Lung (tissue), 17 donors: ENCODE measurements at places on chromosomes 4 and X. TPM values are rescaled to one million over a fixed set of nuclear protein-coding genes. Genes with fewer than 3 reads are reported as not detected.
A peak's percentile ranks its signal among the peaks of the same experiment; 100 is the strongest.

DNA sequence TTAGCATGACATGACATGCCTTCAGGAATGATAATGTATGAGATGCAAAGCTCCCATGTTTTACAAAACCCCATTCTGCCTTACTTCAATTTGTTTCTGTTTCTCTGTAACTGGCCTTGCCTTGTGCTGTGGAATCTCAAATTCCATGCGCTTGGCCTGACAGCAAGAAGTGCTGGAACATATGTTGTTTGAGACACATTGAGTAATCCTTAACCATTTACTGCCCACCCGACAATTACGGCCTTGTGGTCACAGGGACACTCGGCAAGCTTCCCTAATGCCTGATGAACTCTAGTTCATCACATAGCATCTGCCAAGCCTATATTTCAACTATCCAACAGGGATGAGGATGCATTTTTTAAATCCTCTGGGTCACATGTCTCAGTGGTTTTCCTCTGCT is 226.4 kb upstream of the CASK start:
- peaks cover 3% of the 10 kb centered on the region for H3K4me1 ChIP-seq
- DNase-seq = peak; percentile 34
- H3K36me3 ChIP-seq = no peaks in the 10 kb centered on the region
- H3K27me3 ChIP-seq = no peaks in the 10 kb centered on the region
- no peak overlapping the region for H3K27ac ChIP-seq

DNA sequence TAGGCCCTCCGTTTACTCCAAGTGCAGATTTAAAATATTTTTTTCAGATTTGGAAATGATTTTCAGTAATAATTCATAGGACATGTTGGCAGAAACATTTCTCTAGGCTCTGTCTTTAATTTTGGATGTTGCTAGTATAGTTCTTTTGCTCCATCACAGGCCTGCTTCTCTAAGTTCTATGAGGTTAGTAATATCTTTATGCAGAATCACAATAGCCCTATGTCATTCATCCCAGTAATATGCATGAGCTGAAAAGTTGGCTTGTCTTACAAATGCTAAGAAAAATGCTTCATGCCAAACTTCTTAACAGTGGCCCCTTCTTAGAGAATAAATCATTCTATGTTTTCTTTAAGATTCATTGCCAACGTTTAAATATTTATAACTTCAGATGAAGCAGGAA is 148.3 kb upstream of the TLL1 start:
- no peaks in the 10 kb centered on the region for H3K4me1 ChIP-seq
- no peak for DNase-seq
- no peak overlapping the region for H3K4me3 ChIP-seq
- no peak overlapping the region for H3K27ac ChIP-seq

DNA sequence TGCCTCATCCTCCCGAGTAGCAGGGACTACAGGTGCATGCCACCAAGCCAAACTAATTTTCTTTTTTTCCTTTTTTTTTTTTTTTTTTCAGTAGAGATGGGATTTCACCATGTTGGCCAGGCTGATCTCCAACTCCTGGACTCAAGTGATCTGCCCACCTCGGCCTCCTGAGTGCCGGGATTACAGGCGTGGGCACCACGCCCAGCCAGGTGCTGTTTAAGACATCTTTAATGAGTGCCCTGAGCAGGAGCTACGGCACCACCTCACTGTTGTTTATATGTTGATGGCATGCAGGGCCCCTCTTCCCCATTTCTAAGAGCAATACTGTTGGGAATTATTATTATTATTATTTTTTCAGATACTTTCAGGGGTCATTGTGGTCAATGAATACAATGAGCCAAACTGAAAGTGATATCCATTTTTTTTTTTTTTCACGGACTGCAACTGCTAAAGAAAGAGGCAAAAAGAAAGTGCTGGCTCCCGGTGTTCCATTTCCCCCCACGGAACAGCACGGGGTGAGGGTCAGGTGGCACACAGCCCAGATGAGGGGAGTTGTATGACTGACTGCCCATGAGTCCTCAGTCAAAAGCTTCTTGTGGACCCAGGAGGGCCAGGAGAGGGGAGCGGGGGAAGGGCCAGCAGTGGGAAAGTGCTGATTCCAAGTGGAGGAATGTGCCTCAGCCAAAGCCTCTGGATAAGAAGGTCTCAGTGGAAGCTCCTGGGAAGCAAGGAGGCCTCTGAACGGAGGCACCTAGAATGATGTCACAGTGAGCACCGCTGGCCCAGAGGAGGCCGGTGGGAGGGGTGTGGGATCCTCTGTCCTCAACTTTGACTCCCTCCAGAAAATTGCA is 101.8 kb upstream of the HPF1 start:
- H3K36me3 ChIP-seq = no peaks in the 10 kb centered on the region
- DNase-seq = no peak
- no peak overlapping the region for H3K4me3 ChIP-seq

DNA sequence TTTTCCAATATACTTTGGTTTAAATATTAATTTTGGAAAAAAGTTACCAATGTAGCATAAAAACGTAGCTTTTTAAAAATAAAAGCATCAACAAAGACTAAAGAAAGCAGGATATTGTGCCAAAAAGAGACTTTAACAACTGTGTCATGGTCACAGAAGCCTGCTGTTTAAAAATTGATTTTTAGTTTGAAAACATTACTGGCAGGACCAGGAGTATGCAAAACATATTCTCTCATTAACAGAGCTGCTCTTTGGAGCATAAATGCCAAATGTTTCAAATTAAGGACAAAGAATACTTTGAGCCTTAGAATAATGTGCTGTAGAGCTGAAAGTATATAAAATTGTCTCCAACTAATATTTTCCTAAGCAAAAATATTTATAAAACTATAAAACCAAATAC is 279.0 kb downstream of the ARAP2 start:
- H3K27me3 ChIP-seq = no peaks in the 10 kb centered on the region
- H3K36me3 ChIP-seq = no peaks in the 10 kb centered on the region
- no peaks in the 10 kb centered on the region for H3K4me1 ChIP-seq
- DNase-seq = no peak

DNA sequence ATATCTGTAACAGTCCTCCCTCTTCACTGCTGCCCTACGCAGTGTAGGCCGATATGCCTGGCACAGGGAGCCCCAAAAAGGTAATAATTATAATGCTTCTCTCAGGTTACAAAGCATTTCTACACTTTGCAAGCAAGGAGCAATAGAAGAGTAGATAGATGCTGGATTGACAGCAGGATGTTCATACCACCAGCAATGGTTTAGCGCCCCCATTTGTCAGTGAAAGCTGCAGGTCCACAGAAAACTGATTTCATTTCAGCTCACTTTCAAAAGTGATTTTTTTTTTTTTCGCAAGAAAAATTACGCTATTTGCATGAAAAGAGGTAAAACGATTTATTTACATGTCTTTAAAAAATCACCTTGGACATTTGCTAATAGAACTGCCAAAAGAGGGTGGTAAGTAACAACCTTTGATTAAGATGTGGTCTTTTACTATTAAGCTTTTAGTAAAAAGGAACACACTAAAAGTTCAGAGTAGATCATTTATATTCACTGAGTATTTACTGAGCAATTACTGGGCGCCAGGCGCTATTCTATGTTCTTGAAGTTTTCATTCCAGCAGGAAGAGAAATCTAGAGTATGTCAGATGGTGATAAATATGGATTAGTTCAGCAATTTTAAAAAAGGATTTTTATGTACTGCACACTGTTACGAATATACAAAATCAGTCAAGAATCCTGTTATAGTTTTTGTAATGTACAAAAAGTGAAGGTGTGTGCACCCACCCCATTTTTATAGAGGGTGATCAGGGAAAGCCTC is 34.4 kb downstream of the HPF1 start:
- no peak overlapping the region for H3K27ac ChIP-seq
- peak; percentile 26 for DNase-seq
- H3K36me3 ChIP-seq = no peaks in the 10 kb centered on the region

DNA sequence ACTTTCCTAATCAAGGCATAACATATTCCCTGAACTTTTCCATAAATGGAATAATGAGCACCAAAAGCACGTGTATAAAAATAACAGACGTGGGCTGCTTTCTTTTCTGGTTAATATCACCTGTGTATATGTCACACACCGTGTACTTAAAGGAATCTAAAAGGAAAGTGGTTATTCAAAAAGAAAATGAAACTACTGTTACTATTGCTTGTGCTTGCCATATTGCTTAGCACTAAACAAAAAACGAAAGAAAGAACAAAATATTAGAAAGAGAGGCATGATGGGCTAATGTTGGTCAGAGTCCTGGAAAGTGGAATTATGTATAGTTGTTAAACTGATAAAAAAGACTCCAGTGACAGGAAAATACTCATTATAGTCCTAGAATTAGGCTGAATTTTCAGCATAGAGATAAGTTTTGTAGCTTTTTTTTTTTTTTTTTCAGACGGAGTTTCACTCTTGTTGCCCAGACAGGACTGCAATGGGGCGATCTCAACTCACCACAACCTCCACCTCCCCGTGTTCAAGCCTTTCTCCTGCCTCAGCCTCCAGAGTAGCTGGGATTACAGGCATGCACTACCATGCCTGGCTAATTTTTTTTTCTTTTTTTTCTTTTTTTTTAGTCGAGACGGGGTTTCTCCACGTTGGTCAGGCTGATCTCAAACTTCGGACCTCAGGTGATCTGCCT is 123.2 kb downstream of the PABPC4L start:
- H3K4me1 ChIP-seq = no peaks in the 10 kb centered on the region
- no peak for DNase-seq
- no peaks in the 10 kb centered on the region for H3K27me3 ChIP-seq
- H3K36me3 ChIP-seq = no peaks in the 10 kb centered on the region

DNA sequence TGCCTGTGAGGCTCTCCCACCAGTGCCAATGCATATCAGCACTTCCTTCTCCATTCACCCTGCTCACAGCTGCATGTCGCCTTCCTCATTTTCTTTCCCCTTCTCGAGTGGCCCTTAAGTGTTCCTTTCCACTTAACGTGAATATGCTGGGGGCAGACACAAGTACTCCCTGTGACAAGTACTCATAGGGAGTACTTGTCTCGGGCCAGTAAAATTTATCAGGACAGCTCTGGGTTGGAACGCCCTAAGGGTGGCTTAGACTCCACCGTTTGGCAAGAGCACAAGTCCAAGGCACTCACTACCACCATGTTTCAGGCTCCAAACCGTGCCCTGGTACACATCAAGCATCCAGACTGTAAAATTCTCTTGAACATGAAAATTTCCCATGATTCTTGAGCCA is 3.9 kb upstream of the LDOC1 start:
- no peaks in the 10 kb centered on the region for H3K36me3 ChIP-seq
- H3K4me1 ChIP-seq = peaks cover 3% of the 10 kb centered on the region
- no peak overlapping the region for H3K4me3 ChIP-seq
- no peak for DNase-seq
- peaks cover 3% of the 10 kb centered on the region for H3K27me3 ChIP-seq
- no peak overlapping the region for H3K27ac ChIP-seq

GRCh38 chr4:168877511-168878491 is 132.3 kb downstream of the CBR4 start:
- H3K4me1 ChIP-seq = no peaks in the 10 kb centered on the region
- peak; percentile 72 for DNase-seq
- H3K27ac ChIP-seq = peak overlapping the region; percentile 74
- H3K27me3 ChIP-seq = no peaks in the 10 kb centered on the region
- peaks cover 19% of the 10 kb centered on the region for H3K36me3 ChIP-seq

GRCh38 chr4:2401610-2401983 is 16.8 kb downstream of the ZFYVE28 start:
- H3K4me1 ChIP-seq = no peaks in the 10 kb centered on the region
- peaks cover 27% of the 10 kb centered on the region for H3K27me3 ChIP-seq
- H3K27ac ChIP-seq = no peak overlapping the region

DNA sequence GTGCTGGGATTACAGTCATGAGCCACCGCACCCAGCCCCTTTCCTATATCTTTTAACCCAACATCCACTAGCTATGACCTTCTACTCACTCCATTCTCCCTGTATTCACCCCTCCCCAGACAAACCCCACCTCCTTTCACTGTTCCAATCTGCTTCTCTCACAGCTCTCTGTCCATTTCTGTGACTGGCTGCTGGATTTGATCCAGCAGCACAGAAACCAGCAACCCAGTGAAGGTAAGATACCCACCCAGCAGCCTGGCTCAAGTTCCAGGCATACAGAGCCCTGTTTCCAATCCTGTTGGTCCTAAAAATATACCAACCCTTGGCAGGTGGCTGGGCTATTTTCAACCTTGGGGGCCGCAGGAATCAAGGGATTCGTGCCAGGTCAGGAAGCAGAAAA is 56.9 kb upstream of the SMIM10 start:
- H3K27me3 ChIP-seq = no peaks in the 10 kb centered on the region
- H3K36me3 ChIP-seq = no peaks in the 10 kb centered on the region
- no peaks in the 10 kb centered on the region for H3K4me1 ChIP-seq
- peak overlapping the region; percentile 65 for H3K27ac ChIP-seq

DNA sequence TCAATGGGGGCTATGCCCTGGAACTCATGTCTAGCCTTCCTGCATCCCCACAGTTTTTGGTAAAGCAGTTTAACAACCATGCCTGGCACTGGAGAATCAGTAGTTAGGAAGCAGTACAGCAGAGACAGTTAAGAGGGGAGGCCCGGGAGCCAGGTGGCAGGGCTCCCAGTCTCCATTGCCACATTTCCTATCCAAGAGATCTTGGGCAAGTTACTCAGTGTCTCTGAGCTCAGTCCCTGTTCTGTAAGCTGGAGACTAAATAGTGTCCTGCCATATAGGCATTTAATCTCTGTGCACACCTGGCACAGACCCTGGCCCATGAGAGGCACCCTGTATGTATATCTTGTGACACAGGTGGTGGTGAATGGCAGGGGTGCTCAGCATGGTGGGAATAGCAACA is 156.1 kb upstream of the EOLA2 start:
- no peaks in the 10 kb centered on the region for H3K27me3 ChIP-seq
- DNase-seq = no peak
- no peaks in the 10 kb centered on the region for H3K36me3 ChIP-seq
- H3K4me3 ChIP-seq = no peak overlapping the region

- H3K27me3 ChIP-seq = no peaks in the 10 kb centered on the region
- H3K4me3 ChIP-seq = no peak overlapping the region
- H3K36me3 ChIP-seq = no peaks in the 10 kb centered on the region
- H3K27ac ChIP-seq = no peak overlapping the region
- DNase-seq = no peak
- H3K4me1 ChIP-seq = peaks cover 15% of the 10 kb centered on the region
Observed at GRCh38 chrX:123993904-123994635, 32.6 kb downstream of the STAG2 start.

DNA sequence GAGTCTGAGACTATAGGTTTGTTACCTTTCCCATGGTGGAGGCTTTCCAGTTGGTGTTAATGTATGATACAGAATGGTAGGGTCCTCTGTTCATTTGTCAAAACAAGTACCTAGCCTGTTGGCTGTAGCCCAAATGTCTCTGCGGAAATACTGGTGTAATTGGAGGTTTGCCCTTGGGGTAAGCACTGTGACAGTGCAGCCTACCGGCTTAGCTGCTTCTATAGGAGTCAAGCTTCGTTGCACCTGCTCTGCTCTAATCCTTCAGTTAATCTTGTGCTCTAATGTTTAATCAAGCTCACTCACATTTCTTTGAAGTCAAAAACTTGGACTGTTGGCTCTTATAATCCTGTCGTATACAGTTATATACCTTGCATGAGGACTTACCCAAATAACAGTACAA is 203.4 kb downstream of the CCNG2 start:
- no peaks in the 10 kb centered on the region for H3K4me1 ChIP-seq
- H3K36me3 ChIP-seq = no peaks in the 10 kb centered on the region
- no peak overlapping the region for H3K27ac ChIP-seq

MSANTD1 gene
- 1.4 TPM for total RNA-seq

VCX gene
- not detected for total RNA-seq

SPIN2A gene
- 0.80 TPM for total RNA-seq

RTL3 gene
- total RNA-seq = 0.28 TPM

SPP1 gene
- 29.3 TPM for total RNA-seq

RHOXF1 gene
- total RNA-seq = not detected

MMRN1 gene
- total RNA-seq = 35.3 TPM

SMAD1 gene
- total RNA-seq = 50.3 TPM
